Stimulated activated CD8-positive, alpha-beta memory T cell treated with anti-CD3 and anti-CD28 coated beads, Interleukin-4, amount 100 ng/mL, for 1 hour (primary cell): ENCODE measurements at places on chromosomes 5 and 9.

DNA sequence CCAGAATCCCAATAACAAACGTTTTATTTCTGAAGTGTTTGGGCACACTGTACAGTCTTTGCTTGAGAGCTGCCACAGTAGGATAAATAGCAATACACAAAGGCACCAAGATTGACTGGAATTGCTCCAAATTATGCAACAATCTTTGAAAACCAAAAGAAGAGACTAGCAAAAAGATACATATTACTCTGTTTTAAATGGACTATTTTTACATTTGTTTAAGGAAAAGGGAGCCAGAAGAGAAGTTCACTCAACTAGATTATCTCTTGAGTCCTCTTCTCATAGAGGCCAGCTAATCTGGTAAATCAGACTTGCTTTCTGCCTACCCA, 385.0 kb upstream of the SLC30A5 start:
- DNase-seq = no peak

DNA sequence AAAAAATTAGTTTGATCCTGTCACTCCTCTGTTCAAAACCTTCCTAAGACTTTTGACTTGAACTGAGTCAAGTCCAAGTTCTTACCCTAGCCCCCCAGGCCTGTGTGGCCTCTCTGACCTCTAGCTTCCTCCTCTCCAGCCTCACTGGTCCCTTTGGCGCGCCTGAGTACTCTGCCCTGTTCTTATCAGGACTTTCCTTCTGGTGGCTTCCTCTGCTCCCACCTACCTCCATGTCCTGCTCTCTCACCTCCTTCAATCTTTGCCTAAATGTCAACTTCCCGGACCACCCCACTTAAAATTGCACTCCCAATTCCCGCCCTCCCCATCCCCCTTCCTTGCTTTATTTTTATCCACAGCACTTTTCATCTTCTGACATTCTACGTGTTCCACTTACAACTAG, 526.1 kb upstream of the KLF4 start:
- DNase-seq = no peak

- no peak for DNase-seq
Measured at GRCh38 chr5:83451955-83452354, 19.6 kb upstream of the VCAN start.

- DNase-seq = no peak
Measured at GRCh38 chr9:117415358-117415914, 579 bp upstream of the ASTN2 start.
